ENCODE measurements at places on chromosomes 3 and 15. TPM values are rescaled to one million over a fixed set of nuclear protein-coding genes. Genes with fewer than 3 reads are reported as not detected.

The RAD54L2 gene
- 23.8 TPM for total RNA-seq

DNA sequence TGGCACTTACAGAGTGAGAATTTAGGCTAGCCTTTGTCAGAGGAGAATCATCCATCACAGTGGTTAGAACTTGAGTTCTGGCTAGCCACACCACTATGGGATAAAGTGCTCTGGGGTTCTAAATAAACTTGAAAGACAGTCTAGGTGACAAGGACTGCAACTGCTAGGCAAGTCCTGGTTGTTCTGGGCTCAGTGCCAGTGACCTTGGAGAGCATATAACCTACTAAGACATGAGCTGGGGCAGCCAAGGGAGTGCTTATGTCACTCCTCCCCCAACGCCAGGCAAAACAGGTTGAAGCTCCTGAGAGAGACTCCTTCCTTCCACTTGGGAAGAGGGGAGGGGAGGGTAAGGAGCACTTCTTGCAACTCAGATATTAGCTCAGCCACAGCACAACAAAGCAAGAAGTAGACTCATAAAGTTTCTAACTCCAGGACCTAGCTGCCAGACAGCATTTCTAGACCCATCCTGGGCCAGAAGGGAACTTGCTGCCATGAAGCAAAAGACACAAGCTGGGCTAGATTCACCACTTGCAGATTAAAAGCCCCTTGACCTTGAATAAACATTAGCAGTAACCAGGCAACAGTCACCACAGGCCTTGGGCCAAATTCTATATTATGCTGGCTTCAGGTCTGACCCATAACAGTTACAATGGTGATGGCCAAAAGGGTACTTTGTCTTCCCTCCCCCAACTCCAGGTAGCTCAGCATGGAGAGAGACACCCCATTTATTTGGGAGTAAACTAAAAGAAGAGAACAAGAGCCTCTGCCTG lies 963.7 kb downstream of the PLOD2 start:
- no peak overlapping the region for H3K4me3 ChIP-seq
- no peaks in the 10 kb centered on the region for H3K36me3 ChIP-seq
- no peak for DNase-seq
- no peaks in the 10 kb centered on the region for H3K4me1 ChIP-seq
- H3K27ac ChIP-seq: no peak overlapping the region

DNA sequence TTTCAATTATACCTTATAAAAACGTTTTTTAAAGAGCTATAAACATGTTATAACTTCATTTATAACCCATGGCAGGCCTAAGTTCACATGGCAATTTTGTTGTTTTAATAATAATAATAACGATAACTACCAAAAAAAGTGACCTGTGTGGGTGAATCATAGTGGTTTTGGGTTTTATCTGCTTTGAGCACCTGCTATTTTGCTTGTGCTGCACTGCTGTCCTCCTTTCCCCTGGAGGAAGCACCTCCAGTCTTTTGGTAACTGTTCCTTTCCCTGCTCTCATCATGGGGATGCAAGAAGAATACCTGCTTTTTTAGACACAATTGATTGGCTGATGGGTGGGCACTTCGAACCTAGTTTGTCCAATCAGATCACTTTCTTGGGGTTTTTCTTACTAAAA lies 388.0 kb upstream of the TBL1XR1 start:
- H3K4me1 ChIP-seq: peaks cover 5% of the 10 kb centered on the region
- H3K4me3 ChIP-seq: no peak overlapping the region
- H3K36me3 ChIP-seq: no peaks in the 10 kb centered on the region
- H3K27me3 ChIP-seq: no peaks in the 10 kb centered on the region

- H3K36me3 ChIP-seq: peaks cover 14% of the 10 kb centered on the region
- H3K27ac ChIP-seq: peak overlapping the region; percentile 96
- DNase-seq: no peak
- peak overlapping the region; percentile 88 for H3K4me3 ChIP-seq
- no peaks in the 10 kb centered on the region for H3K27me3 ChIP-seq
Observed at GRCh38 chr3:5190147-5190791, 2.8 kb downstream of the EDEM1 start.

DNA sequence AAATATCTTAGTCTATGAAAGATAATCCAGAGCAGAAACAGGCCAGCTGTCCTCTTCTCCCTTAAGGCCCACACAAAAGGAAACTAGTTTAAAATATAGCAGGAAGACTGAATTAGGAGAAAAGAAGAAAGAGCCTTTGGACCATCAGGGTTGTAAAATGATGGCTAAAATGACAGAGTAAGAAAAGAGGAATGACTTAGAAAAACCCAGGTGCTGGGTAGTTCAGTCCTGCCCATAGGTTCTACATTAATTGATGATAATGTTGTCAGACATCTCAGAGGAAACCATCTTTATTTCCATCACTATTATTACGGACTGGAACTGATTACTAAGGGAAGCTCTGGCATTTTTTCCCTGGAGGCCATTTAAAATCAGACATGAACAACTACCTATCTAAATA lies 142.8 kb upstream of the STT3B start:
- no peak for DNase-seq
- H3K27me3 ChIP-seq: no peaks in the 10 kb centered on the region
- H3K27ac ChIP-seq: peak overlapping the region; percentile 28
- H3K4me1 ChIP-seq: peaks cover 34% of the 10 kb centered on the region
- H3K36me3 ChIP-seq: no peaks in the 10 kb centered on the region
- H3K4me3 ChIP-seq: no peak overlapping the region
